Left cardiac atrium (tissue), 4 donors: ENCODE measurements at places on chromosomes 4 and X. TPM values are rescaled to one million over a fixed set of nuclear protein-coding genes. Genes with fewer than 3 reads are reported as not detected.

Gene SMR3B
- total RNA-seq: not detected

Gene MTNR1A
- total RNA-seq: not detected

Gene TAF7L
- not detected for total RNA-seq

Gene CCNI
- 307 TPM for total RNA-seq

Gene USP51
- 3.5 TPM for total RNA-seq

Gene HPGD
- total RNA-seq: 2.3 TPM

Gene AR
- 9.4 TPM for total RNA-seq

Gene HHIP
- total RNA-seq: 0.50 TPM

Gene P2RY4
- total RNA-seq: 0.16 TPM
